HAP-1 (cell line): ENCODE measurements at places on chromosomes 4 and X.

DNA sequence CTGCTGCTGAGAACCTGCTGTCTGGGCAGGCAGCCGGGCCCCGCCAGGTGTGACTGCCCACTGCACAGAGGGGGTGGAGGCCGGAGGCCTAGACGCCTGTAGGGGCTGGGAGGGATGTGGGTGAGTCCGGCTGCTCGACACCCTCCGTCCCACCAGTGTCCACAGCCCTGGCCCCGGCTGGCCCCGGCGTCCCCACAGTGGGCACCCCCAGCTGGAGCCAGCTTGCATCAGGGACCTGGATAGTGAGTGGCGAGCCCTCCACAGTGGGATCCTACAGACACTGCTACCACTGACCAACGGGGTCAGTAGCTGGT lies 34.7 kb upstream of the SPON2 start:
- DNase-seq = no peak

- no peak for DNase-seq
Observed at GRCh38 chr4:53075162-53075785, 213.2 kb downstream of the RASL11B start.

DNA sequence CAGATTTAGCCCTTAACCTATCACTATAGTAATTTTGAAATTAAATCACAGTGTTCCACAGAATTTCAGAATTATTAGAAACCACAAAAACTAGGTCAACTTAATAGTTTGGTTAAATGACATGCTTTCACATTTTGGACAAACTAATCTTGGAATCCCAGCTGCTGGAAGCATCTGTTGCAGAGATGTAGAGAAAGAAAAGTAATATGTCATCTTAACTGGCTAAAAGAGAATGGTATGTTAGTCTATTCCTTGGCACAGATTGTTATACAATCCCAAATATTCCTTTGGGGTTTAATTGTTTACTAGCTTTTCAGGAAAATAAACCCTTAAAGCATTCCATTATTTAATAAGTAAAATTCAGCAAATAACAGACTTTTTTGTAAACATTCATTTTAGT lies 519.9 kb downstream of the IL15 start:
- no peak for DNase-seq

- no peak for DNase-seq
Observed at GRCh38 chrX:118706681-118707080, 20.7 kb upstream of the IL13RA1 start.

GRCh38 chr4:15794905-15795304 lies 16.8 kb downstream of the CD38 start:
- DNase-seq = no peak

GRCh38 chr4:75071317-75071716 lies 138.4 kb downstream of the PARM1 start:
- DNase-seq = no peak

GRCh38 chr4:33088713-33089112 lies 2368.5 kb downstream of the PCDH7 start:
- no peak for DNase-seq

GRCh38 chr4:31655328-31655727 lies 935.2 kb downstream of the PCDH7 start:
- no peak for DNase-seq

- DNase-seq = no peak
Observed at GRCh38 chr4:156609421-156609820, 362.2 kb downstream of the PDGFC start.

- DNase-seq = no peak
Observed at GRCh38 chrX:139113708-139114107, 402.2 kb upstream of the FGF13 start.

- no peak for DNase-seq
Observed at GRCh38 chrX:41541386-41541785, 94.2 kb downstream of the NYX start.

DNA sequence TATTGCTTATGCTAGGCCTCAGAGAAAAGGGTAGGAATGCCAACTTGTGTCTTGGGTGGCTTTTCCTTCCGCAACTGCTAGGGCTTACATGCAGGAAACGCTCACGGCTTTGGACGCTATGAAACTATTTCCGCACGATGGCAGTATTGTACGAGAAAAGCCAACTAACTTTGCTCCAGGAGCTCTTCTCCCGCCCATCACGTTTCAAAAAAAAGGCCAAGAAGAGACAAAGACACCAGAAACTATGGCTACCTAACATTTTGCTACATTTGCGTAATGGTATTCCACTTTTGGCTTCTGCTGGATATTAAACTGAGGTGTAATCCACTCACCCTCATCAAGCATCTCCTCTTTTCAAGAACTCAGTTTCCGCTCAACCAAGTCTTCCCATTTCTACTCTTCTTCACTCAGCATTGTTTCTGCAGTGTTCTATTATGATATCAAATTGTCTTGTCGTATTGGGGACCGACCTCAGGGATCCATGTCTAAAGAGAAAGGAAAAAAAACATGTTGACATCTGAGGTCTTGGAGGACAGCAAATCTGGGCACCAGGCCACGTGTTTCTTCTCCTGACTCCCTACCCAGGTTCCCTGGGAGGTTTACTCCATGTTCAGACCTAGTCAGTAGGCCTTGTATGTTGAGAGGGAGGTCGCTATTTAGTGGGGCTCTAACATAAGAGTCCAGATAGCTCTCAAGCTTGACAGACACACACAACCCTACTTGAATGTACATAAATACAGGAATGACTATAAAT lies 239.4 kb upstream of the STK26 start:
- no peak for DNase-seq

GRCh38 chr4:6041800-6042199 lies 23.6 kb upstream of the C4orf50 start:
- DNase-seq = no peak

- no peak for DNase-seq
Observed at GRCh38 chrX:7709845-7710244, 133.1 kb upstream of the VCX start.

DNA sequence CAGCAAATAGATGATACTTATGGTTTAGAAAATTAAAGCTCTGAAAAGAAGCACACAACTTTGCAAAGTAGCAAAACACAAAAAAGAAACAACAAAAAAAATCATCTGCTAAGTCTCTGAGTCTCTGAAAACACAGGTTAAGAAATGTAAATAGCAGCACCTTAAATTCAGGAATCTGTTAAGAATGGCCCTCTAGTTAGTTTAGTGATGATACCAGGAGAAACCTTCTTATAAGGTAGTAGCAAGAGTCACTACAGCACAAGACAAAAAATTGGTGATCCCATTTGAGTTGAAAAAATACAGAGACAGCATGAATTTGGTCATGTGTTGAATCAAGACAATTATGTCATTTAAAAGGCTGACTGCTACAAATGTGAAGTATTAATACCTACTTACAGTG lies 308.2 kb upstream of the ADGRL3 start:
- no peak for DNase-seq

DNA sequence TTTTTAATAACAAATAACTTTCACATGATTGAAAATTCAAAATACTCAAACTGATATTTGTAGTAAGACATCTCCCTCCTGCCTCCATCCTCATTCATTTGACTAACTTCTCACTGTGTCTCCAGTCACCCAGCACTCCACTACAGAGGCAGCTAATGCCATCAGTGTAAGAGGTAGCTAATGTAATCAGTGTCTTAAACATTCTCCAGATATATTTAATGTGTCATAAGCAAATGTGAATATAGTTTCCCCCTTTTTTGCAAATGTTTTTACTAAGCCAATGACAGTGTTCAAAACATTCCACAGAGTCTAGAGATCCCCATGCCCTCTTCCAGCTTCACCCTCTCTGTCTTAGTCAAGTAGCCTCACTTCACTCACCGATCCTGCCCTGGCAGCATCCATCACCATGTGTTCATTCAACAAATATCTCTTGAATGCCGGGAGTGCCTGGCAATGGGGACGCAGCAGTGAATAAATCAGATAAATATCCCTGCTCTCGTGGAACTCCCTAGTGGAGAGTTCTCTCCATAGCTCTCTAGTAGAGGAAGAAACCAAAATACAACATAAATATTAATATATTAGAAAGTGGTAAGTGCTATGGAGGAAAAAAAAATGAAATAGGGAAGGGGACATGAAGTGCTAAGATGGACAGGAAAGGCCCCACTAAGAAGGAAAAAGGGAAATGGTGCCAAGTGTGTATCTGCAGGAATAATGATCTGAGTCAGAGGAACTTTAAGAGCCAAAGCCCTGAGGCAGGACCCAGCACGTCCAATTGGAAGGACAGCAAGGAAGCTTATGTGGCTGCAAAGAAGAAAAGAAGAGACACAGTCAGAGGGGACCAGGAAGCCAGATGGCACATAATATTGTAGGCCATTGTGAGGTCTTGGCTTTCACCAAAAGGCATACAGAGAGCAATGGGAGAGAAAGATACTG lies 18.7 kb downstream of the SCFD2 start:
- no peak for DNase-seq

DNA sequence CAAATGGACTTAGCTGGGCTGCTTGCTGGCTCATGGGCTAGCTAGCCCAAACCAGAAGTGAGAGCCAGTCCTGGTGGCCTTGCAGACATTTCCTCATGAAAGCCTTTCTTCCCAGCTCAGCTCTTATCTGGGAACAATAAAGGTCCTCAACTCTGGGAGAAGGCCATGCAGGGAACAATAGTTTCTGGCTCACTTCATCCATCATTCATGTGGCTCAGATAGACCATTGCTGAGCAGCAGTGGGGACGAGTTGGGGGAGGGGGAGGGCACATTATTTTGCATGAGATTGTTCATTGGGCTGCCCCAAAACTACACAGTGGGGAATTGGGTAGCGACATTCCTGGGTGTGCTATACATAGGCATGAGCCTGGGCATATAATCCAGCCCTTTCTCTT lies 47.6 kb downstream of the NHSL2 start:
- DNase-seq = peak; percentile 26

GRCh38 chr4:127203562-127204200 lies 429.1 kb upstream of the INTU start:
- DNase-seq = peak; percentile 67

GRCh38 chrX:24619647-24620046 lies 27.5 kb downstream of the PCYT1B start:
- DNase-seq = peak; percentile 77

- peak; percentile 69 for DNase-seq
Observed at GRCh38 chr4:124322234-124323065, 390.1 kb downstream of the ANKRD50 start.

DNA sequence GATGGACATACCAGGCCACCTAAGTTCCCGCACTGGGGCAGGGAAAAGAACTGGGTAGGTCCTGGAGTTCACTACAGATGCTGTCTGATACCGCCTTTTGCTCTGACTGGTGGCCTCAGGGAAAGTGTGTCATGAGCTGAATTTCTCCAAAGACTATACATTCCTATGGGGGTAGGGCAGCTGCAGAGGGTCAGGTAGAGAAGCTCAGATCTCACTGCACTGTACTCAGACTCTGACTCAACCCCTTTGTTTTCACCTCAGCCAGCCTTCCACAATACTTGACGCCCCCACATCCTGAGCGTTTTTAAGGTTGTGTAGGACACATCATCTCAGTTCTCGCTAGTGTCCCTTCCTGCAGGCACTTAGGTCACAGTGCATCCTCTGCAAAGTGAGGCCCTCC lies 7.8 kb downstream of the GATB start:
- DNase-seq = no peak

GRCh38 chr4:52200339-52200725 lies 149.2 kb downstream of the SPATA18 start:
- DNase-seq = no peak

GRCh38 chrX:3592184-3592583 lies 121.3 kb downstream of the PRKX start:
- peak; percentile 6 for DNase-seq

- no peak for DNase-seq
Observed at GRCh38 chr4:127347936-127348335, 284.8 kb upstream of the INTU start.

- DNase-seq = no peak
Observed at GRCh38 chr4:40205259-40206198, 8.7 kb downstream of the RHOH start.

DNA sequence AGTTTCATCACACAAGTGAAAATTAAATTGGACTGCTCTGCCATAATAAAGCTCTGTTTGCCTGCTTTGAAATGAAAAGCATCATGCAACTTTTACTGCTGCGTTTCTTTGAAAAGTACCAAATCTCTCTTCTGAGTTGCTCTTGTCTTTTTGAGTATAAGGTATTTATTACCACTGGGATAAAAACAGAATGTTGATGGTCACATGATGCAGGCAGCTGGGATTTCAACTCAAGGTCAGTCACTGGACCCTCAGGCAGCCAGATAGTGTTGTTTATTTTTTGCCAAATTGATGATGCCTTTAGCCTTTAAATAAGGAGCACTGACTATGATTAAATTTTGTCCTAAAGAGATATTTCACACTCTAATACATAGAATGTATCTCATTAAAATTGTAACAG lies 32.7 kb downstream of the DMD start:
- DNase-seq = no peak

DNA sequence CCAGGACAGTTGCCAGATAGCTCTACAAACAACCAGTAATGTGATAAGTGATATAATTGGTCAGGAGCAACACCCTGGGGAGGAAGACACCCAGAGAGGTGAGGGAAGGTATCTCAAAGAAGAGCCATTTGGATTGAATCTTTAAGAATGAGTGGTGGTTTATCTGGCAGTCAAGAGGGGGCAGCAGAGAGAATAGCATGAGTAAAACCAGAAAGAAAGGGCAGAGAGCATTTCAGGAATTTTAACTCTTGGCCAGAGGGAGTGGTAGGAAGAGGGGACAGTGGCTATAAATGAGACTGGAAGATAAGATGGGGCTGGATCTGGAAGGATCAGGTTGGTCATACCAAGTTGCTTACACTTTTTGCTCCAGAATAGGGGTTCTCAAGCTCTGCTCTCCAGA lies 5.9 kb upstream of the SEPTIN6 start:
- DNase-seq = peak; percentile 66

- no peak for DNase-seq
Observed at GRCh38 chr4:104815665-104816064, 321.0 kb upstream of the CXXC4 start.

GRCh38 chr4:20944451-20944850 lies 244.2 kb downstream of the PACRGL start:
- no peak for DNase-seq

DNA sequence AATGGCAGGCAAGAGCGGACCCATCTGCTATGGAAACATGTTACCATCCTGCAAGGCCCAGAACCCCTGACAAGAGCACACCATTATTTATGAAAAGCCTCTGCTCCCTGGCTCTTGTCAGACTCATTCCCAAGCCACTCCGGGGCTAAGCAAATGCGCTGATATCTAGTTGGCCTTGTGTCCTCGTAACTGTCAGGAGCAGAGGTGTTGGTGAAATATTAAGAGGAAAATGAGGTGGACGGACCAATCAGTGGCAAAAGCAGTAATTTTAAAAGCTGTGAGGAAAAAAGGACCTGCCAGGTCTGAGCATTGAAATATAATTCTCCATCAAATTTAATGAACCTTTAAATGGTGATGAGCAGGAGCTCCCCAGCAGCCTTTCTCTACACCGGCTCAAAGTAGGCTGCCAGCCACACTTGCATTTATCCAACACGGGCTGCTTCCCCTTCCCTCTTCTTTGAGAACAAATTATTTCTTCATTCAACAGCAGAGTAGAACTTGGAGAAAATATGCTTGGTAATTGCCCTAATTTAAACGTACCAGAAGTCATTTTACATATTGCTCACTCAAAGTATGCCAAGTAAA lies 214.3 kb downstream of the RASL11B start:
- DNase-seq = no peak

- no peak for DNase-seq
Observed at GRCh38 chr4:32485956-32486355, 1765.8 kb downstream of the PCDH7 start.

- DNase-seq = no peak
Observed at GRCh38 chrX:110043506-110043905, 40.6 kb downstream of the TMEM164 start.
